Type B pancreatic cell (in vitro differentiated cells): ENCODE measurements at places on chromosomes 11 and 22.

DNA sequence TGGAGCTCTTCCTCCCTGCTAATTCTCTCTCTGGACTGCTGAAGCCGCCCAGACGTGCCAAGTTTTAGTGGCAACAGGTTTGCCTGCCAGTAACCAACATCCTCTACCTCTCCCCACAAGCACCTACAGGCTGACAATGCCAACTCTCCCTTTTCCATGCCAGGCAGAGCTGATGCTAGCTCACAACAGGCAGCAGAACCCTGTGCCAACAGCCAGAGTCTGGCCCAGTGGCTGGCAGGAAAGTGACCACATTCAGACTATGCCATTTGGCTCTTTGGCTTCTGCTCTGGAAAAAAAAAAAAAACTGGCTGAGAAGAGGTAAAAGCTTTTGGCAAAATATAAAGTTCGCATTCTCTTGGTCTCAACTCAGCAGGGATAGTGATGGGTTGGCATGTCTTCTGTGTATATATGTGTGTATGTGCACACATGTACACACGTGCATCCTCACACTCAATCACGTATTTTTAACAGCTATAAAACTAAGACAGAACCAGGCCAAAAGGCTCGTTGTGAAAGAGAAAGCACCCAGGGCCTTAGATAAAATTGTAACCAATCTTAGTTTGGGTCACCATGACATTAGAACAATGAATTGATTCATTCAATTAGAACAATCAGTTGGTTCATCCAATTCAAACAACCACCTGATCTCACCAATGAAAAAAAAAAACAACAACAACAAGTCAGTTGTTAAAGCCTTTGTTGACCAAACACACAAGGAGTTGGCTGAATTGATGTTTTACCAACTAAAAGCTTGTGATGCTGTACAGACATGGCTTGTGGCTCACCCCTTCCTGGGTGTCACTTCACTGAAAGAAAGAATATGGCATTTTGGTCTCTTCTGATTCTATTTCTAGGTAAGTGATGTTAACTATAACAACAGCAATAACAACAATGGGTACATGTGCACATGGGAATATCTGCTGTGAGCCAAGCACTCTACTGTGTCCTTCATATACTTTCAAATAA lies 48.6 kb downstream of the TRIM29 start:
- H3K4me1 ChIP-seq: no peaks in the 10 kb centered on the region
- H3K4me3 ChIP-seq: no peak overlapping the region
- no peak for DNase-seq
- H3K36me3 ChIP-seq: peaks cover 5% of the 10 kb centered on the region

GRCh38 chr11:11607772-11608171 lies 14.0 kb downstream of the GALNT18 start:
- H3K27ac ChIP-seq: no peak overlapping the region
- H3K4me1 ChIP-seq: peaks cover 23% of the 10 kb centered on the region
- H3K36me3 ChIP-seq: no peaks in the 10 kb centered on the region
- H3K27me3 ChIP-seq: peaks cover 21% of the 10 kb centered on the region

DNA sequence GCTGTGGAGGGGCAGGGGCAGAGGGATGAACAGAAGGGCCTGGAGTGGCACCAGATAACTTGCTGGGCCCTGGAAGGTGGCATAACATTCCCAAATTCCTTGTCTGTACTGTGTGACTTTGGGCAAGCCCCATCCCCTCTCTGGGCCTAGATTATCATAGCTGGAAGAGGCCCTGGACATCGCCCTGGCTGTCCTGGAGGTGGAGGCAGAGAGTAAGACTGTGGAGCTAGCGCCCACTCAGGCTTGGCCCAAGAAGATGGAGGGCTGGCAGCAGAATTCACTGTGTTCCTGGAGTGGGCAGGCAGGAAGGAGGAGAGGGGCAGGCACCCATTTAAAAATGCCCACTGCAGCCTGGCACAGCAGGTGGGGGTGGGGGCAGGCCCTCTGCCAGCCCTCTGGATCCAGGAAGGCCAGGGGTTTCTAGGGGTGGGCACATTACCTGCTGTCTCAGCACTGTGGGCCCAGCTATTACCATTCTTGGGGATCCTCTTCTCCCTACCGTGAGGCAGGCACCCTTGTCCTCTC lies 22.6 kb downstream of the ARHGEF17 start:
- H3K4me1 ChIP-seq: peaks cover 76% of the 10 kb centered on the region
- no peaks in the 10 kb centered on the region for H3K27me3 ChIP-seq
- DNase-seq: no peak
- peaks cover 10% of the 10 kb centered on the region for H3K36me3 ChIP-seq
- peak overlapping the region; percentile 60 for H3K4me3 ChIP-seq

- DNase-seq: no peak
- H3K4me1 ChIP-seq: no peaks in the 10 kb centered on the region
These were observed 19.9 kb upstream of the CLDN5 start for GRCh38 chr22:19543970-19544708.

GRCh38 chr11:30489076-30489475 lies 97.1 kb downstream of the MPPED2 start:
- H3K27ac ChIP-seq: peak overlapping the region; percentile 76
- DNase-seq: no peak
- peak overlapping the region; percentile 79 for H3K4me3 ChIP-seq
- H3K36me3 ChIP-seq: peaks cover 15% of the 10 kb centered on the region
- no peaks in the 10 kb centered on the region for H3K27me3 ChIP-seq
- H3K4me1 ChIP-seq: peaks cover 47% of the 10 kb centered on the region

DNA sequence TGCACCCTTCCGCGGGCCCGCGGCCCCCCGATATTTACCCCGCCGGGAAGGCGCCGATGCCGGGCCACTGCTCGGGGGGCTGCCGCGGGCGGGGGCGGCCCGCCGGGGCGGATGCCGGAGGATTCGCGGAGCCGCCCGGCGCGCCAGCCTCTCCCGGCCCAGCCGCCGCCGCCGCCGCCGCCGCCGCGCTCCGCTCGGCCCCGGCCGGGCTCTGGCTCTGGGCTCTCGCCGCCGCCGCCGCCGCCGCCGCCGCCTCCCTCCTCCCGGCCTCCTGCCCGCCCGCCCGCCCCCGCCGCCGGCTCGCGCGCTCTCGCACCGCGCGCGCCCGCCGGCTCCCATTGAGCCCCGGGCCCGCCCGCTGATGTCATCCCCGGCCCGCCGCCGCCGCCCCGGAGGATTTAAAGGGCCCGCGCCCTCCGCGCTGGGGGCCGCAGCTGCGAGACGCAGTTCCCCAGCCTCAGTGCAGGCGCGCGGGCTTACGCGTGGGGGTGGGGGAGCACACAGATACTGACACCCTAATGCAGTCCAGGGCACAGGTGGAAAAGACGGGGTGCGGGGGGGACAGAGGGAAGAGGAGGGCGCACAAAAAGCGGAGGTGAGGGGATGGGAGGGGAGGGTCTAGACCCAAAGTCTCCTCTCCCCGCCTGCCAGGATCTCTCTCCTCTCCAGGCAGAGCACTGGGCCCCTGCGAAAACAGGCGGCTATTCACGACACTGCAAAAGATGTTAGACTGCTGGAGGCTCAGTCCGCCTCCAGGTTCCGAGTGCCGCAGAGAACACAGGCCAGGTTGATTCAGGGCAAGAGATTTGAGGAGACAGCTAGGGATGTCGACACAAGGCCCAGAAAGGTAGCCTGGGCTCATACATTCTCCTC lies at the start of gene CSNK1E:
CSNK1E (minus strand) TSS at position 312 of the 873 bp plus-strand sequence. CDS start 3,276 bp downstream, outside the sequence.
- peaks cover 42% of the 10 kb centered on the region for H3K4me1 ChIP-seq
- peak within 1 kb of the TSS; percentile 100 for H3K27ac ChIP-seq
- peak; percentile 84 for DNase-seq
- H3K36me3 ChIP-seq: peaks cover 3% of the 10 kb centered on the region

GRCh38 chr22:50089682-50090411 lies at the start of gene MOV10L1:
Gene MOV10L1, plus strand, starts transcription at chr22:50090006. Its CDS starts 83 bp downstream, at chr22:50090089.
- H3K27ac ChIP-seq: no peak within 1 kb of the TSS
- peaks cover 9% of the 10 kb centered on the region for H3K27me3 ChIP-seq
- DNase-seq: no peak

GRCh38 chr11:94654201-94654600 lies 87.0 kb downstream of the PIWIL4 start:
- H3K27ac ChIP-seq: no peak overlapping the region
- no peak overlapping the region for H3K4me3 ChIP-seq
- peak; percentile 32 for DNase-seq
- H3K27me3 ChIP-seq: peaks cover 2% of the 10 kb centered on the region
- H3K4me1 ChIP-seq: peaks cover 19% of the 10 kb centered on the region
- no peaks in the 10 kb centered on the region for H3K36me3 ChIP-seq

GRCh38 chr11:63564056-63564774 lies 1.0 kb upstream of the PLAAT2 start:
- peaks cover 33% of the 10 kb centered on the region for H3K4me1 ChIP-seq
- no peak for DNase-seq
- H3K36me3 ChIP-seq: no peaks in the 10 kb centered on the region
- peak overlapping the region; percentile 78 for H3K4me3 ChIP-seq
- H3K27me3 ChIP-seq: no peaks in the 10 kb centered on the region

- no peak overlapping the region for H3K4me3 ChIP-seq
- no peaks in the 10 kb centered on the region for H3K4me1 ChIP-seq
- no peak overlapping the region for H3K27ac ChIP-seq
- peaks cover 31% of the 10 kb centered on the region for H3K36me3 ChIP-seq
- DNase-seq: no peak
These were observed 34.9 kb downstream of the SERPIND1 start for GRCh38 chr22:20808844-20809243.

DNA sequence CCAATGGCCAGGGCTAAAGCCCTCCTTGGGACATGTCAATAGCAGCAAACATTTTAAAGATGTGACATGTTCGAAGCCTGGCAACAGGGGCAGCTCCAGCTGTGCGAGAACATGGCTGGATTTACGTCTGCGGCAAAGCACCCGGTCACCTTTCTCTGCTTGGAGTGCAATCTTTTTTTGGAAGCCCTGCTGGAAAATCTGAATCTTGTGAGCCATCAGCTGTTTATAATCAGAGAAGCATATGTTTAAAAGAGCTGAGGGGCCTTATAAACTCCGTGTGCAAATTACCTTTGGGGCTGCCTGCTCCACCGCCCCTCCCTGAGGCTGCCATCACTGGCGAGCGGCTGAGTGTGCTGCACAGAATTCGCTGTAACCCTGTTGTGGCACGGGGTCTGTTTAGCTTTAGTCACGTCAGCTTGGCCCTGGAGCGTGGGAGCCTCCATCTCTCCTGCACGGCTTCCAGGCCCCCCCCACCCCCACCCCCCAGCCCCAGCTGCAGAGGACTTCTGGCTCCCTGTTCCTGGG lies 9.0 kb upstream of the KCNQ1OT1 start:
- no peak for DNase-seq
- H3K4me1 ChIP-seq: peaks cover 22% of the 10 kb centered on the region
- peaks cover 5% of the 10 kb centered on the region for H3K36me3 ChIP-seq
- H3K4me3 ChIP-seq: no peak overlapping the region

GRCh38 chr11:123478352-123478987 lies 48.4 kb downstream of the GRAMD1B start:
- H3K4me3 ChIP-seq: no peak overlapping the region
- no peak for DNase-seq
- H3K36me3 ChIP-seq: no peaks in the 10 kb centered on the region
- no peak overlapping the region for H3K27ac ChIP-seq

- no peaks in the 10 kb centered on the region for H3K27me3 ChIP-seq
- H3K36me3 ChIP-seq: no peaks in the 10 kb centered on the region
- peaks cover 16% of the 10 kb centered on the region for H3K4me1 ChIP-seq
These were observed 158.6 kb downstream of the KIRREL3 start for GRCh38 chr11:126841999-126842398.

DNA sequence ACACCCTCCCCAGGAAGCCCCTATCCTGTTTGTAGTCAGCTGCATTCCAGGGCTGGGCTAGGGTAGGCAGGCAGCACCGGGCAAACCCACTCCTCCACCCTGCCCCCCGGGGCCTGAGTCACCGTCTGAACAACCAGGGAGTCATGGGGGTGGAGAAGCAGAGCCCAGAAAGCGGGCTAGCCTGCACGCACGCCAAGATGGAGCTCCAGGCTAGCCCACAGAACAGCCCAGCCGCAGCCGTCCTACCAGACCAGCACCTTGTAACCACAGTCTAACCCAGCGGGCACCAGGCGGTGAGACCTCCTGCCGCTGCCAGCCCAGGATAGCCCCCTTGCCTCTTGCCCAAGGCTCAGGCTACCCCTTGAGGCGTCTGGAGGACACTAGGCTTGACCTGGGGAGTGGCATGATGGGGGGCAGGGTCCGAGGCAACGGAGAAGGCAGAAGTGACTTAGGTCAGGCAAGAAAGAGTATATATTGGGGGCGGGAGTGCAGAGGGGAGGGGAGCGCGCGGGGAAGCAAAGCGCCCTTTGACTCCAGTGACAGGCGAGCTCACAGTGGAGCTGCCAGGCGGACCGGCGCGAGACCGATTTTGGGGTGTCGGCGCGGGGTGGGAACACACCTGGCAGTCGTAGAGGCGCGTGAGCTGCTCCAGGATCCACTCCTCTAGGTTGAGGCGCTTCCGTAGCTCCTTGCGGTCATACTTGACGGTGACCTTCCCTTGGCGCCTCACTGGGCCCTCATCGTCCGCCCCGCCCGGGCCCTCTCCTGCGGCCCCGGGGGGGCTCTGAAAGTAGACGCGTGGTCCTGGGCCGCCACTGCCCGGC lies 734 bp downstream of the PPP1R14B start:
- DNase-seq: no peak
- H3K27me3 ChIP-seq: no peaks in the 10 kb centered on the region
- H3K36me3 ChIP-seq: no peaks in the 10 kb centered on the region
- H3K4me3 ChIP-seq: peak overlapping the region; percentile 94
- peaks cover 16% of the 10 kb centered on the region for H3K4me1 ChIP-seq
- peak overlapping the region; percentile 99 for H3K27ac ChIP-seq

DNA sequence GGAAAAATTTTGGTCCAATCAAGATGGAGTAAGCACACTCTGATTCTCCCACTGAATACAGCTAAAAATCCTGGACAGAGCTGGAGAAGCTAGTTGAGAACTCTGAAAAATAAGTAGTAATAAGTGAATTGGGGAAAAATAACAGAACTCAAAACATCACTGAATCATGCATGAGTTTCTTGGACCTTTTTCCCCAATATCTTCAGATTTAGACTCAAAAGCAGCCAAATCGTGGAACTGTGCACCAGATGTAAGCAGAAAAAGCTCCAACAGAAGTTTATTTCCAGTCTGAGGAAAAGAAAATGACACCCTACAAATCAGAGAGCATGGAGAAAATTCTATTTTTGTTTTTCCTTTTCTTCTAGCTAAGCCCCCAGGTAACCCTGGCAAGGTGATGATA lies 279.7 kb upstream of the CTSC start:
- H3K27me3 ChIP-seq: peaks cover 15% of the 10 kb centered on the region
- no peak overlapping the region for H3K27ac ChIP-seq
- H3K4me3 ChIP-seq: no peak overlapping the region
- peaks cover 11% of the 10 kb centered on the region for H3K4me1 ChIP-seq
- no peaks in the 10 kb centered on the region for H3K36me3 ChIP-seq
- DNase-seq: no peak

GRCh38 chr22:43921370-43921769 lies 2.2 kb upstream of the PNPLA3 start:
- H3K4me3 ChIP-seq: no peak overlapping the region
- no peak overlapping the region for H3K27ac ChIP-seq
- no peaks in the 10 kb centered on the region for H3K36me3 ChIP-seq
- DNase-seq: no peak
